ENCODE measurements at places on chromosomes 7 and 10.

- DNase-seq, result no peak
Measured at GRCh38 chr10:90418869-90419652, 438.8 kb downstream of the HTR7 start.

GRCh38 chr7:285731-286130 is 4.2 kb upstream of the FOXL3 start:
- no peak for DNase-seq

GRCh38 chr7:155631155-155631554 is 13.3 kb upstream of the RBM33 start:
- no peak for DNase-seq

- DNase-seq, result peak; percentile 52
Measured at GRCh38 chr10:1035201-1035600, 9.5 kb upstream of the IDI2 start.

DNA sequence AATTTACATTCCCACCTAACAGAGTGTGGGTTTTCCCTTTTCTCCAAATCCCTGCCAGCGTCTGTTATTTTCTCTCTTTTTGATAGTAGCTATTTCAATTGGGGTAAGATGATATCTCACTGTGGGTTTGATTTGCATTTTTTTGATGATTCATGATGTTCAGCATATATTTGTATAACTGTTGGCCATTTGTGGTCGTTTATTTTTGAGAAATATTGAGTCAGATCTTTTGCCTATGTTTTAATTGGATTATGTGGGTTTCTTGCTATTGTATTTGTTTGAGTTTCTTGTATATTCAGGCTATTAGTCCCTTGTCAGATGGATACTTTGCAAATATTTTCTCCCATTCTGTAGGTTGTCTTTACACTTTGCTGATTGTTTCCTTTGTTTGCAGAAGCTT is 193.8 kb downstream of the ABCA13 start:
- no peak for DNase-seq

DNA sequence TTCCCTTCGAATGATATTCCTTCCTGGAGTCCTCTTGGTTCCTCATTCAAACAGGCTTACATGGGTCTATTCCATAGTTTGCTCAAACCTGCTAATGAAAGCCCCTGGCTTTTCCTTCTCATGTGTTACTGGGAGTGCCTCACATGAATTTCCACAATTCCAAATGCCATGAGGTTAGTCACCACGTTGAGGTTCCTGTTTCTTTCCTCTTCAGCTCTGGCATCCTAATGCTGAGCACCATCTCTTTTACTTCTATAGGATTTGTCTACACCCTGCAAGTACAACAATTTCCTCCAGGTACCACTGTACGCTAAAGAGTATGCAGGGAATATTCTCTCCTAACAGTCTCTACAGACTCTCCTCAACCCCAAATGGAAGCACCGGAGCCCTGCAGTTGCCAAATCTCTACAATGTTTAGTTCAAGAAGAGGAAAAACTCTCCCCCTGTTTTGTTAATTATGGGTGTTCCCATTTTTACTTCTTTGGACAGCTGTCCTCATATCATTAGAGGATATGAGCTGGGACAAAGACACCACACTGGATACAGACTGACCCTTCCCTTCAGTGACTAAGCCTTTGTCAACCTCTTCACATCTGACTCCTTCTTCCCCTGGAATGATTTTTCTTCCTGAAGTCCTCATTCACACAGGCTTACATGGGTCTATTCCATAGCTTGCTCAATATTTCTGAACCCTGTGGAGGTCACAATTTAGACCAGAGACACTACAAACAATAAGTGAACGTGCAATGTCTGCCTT is 145.8 kb upstream of the BET1 start:
- DNase-seq, result no peak

GRCh38 chr7:21972397-21972784 is 26.7 kb upstream of the CDCA7L start:
- no peak for DNase-seq

DNA sequence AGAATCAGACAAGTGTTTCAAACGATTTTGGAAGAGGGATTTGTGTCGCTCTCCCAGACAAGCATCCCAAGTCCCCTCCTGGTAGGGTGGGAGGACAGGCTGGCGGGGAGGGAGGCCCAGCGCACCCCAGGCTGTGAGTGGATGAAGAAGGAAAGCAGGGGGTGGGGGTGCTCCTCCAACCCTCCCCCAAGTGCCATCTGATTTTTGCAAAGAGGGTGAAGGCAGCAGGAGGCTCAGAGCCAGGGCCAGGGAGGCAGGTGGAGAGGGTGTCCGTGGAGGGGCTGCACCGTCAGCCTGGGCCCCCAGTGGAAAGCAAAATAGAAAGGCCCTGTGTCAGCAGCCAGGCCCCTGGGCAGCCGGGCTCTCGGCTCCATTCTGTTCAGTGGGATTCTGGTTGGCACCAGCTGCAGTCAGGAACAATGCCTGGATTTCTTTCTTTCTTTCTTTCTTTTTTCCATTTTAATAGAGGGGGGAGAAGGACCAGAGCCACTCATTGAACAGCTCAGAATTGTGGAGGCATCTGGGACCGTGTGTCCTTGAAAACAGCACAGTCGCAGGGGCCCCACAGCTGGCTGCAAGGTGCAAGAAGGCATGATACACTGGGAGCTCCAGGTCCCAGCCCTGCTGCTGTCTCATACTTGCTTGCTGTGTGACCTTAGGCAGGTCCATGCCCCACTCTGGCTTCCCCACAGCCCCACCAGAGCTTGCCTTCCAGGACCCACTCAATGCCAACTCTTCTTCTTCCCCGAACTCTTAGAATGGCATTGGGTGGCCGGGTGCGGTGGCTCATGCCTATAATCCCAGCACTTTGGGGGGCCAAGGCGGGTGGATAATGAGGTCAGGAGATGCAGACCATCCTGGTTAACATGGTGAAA is 7.1 kb upstream of the ZMIZ1 start:
- no peak for DNase-seq

DNA sequence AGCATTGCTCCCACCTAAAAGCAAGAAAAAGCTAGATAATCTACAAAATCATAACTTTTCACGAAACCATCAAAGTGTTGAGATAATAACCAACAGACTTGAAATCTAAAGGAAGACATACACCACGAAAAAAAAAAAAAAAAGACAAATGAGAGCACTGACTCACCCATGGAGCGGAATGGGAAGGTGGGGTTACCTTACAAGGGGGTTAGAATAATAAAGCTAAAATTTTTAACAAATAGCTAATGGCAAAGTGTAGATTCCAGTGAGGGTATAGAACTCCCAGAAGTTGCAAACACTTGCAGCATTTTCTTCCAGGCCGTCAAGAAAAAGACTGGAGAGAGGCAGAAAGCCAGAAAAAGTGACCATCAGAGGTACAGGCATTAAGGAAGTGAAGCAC is 27.2 kb downstream of the IPMK start:
- DNase-seq, result no peak

DNA sequence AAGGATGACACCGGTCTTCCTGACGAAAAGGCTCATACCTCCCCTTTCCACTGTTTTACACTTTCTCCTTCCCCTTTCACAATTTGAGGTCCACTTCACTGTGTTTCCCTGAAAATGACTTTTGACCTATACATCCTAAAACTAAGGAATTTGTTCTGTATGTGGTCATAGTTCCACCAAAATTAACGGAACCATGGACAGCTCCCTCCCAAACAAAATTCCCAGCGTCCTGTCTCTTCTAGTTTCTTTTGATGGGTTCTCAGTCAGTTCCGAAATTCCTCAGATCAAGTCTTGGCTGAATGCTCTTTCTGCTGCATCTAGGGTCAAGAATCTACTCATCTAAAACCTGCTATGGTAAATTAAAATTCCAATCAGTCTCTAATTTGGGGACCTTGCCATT is 1191.9 kb downstream of the CNTNAP2 start:
- no peak for DNase-seq

DNA sequence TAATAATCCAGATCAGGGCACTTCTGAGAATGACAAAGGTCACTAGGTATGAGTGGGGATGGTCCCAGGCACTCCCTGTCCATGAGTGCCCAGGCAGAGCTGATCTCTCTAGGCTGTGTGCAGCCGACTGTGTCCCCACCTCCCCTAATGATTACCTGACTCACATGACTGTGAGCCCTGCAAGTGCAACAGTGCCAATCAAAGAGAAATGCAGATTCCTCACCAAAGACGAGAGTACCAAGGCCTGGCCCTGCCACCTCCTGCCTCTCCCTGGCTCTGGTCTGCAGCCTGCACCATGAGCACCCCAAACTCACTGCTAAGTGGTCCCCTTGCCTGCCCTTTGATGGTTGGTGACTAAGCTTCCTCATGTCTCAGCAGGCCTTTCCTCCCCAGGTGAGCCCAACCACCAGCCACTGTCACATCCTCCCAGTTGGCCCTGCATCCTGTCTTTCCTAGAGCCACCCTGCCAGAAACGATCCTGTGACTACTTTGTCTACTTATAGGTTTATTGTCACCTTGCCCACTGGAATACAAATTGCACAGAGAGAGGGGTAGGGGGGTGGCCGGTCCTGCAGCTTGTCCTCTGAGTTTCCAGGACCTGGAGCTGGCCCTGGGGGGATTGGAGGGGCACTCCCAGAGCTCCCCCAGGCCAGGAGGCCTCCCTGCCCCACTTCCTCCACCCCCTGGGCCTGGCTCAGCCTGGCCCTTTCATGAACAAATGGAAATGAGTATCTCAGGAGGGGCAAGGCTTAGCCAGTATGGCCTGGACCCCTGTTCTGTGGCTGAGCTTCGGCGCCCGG is 22.4 kb upstream of the GDF10 start:
- DNase-seq, result no peak

DNA sequence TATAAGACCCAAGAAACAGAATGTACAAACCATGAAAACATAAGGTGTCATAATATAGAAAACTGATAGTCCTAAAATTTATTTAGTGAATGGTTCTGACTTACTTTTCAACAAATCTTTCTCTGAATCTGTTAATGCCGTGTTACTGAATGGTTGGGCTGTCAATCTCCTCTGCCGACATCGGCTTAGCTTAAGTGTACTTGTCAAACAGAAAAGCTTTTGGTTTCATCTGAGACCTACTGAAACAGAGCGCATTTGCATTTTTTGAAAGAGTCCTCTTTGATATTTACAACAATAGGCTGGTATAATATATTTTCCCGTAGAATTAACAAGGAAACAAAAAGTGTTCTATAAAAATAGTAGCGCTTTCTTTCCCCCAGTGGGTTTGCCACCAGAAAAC is 120.9 kb upstream of the ZNF804B start:
- DNase-seq, result no peak

DNA sequence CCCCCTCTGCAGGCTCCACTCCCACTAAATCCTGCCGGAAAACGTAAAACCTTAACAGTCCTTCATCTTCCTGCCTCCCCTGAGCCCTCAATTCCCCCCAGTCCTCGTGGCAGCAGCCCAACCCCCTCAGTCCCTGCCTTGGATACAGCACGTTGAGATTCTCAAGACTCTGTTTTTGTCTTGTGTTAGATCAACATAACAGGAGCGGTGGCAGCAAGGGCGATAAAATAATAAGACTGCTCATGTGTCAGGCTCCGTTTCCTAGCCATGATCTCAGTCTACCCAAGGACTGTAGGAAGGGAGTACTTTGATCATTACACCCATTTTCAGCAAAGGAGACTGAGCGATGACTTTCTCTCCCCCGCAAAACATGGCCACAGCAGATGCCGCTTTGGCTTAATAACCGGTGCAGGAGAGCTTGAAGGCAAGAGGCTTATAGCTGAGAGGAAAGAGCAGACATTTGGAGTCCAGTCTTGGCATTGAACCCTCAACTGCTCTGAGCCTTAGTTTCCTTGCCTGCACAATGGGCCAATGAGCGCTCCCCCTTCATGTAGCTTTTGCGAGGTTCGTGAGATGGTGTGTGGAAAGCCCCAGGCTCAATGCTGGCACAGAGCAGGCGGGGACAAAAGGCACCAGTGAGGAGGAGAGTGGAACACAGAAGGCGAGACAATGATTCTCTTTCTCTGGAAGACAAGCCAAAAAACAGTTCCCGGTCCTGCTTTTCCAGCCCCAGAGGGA is 42.1 kb upstream of the PCBD1 start:
- DNase-seq, result no peak

GRCh38 chr7:1210979-1211608 is 21.6 kb upstream of the UNCX start:
- no peak for DNase-seq

- DNase-seq, result no peak
Measured at GRCh38 chr7:151744656-151745638, 132.0 kb downstream of the PRKAG2 start.

GRCh38 chr7:120862987-120863590 is 5.1 kb upstream of the TSPAN12 start:
- DNase-seq, result no peak

DNA sequence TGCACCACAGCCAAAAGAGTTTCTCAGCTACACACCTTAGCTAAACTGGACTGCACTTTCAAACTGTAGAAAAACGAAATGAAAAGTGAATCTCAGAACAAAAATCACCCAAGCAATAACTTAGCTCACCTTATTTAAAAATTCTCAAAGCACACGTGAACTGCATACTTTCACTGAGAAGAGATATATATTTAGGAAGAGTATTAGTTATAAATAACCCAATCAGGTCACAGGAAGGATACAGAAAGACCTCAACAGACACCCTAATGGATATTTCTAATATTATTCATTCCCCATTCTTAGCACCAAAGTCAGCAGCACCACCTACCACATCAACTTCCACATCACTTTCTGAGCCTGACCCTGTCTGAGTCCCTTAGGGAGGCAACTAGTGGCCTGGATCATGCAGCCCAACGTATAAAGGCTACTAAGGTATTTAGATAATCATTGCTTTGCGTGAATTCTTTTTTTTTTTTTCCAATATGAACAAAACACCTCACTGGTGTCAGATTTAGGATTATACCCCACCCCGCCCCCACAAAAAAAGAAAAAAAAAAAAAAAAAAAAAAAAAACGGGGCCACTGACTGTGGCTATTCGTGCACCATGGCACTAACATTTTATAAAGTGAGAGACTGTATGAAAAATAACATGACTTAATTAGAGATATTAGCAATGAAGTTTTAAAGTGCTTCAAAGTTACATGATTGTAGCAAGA is 2.6 kb downstream of the ABI1 start:
- no peak for DNase-seq
